Gastrocnemius medialis (tissue), 4 donors: ENCODE measurements at places on chromosomes 11 and 22. TPM values are rescaled to one million over a fixed set of nuclear protein-coding genes. Genes with fewer than 3 reads are reported as not detected.

RCN1 gene
- 20.5 TPM for total RNA-seq

RIC3 gene
- 2.2 TPM for total RNA-seq

PARVG gene
- total RNA-seq, result 3.6 TPM

PRR33 gene
- 0.16 TPM for total RNA-seq

APOL4 gene
- not detected for total RNA-seq

POLA2 gene
- 7.0 TPM for total RNA-seq

CLCF1 gene
- total RNA-seq, result 1.6 TPM

CERK gene
- 38.7 TPM for total RNA-seq

OOSP3 gene
- not detected for total RNA-seq

ZP1 gene
- not detected for total RNA-seq
